ENCODE measurements at places on chromosomes 6 and 20. TPM values are rescaled to one million over a fixed set of nuclear protein-coding genes. Genes with fewer than 3 reads are reported as not detected.

Gene LAMP5
- total RNA-seq = 0.15 TPM

Gene RIPOR2
- 430 TPM for total RNA-seq

Gene MAPK14
- 50.4 TPM for total RNA-seq

GRCh38 chr6:5326022-5326641 is 64.8 kb downstream of the FARS2 start:
- peaks cover 3% of the 10 kb centered on the region for H3K36me3 ChIP-seq
- H3K27ac ChIP-seq = no peak overlapping the region
- H3K4me3 ChIP-seq = no peak overlapping the region
- no peak for DNase-seq
- H3K27me3 ChIP-seq = no peaks in the 10 kb centered on the region
- no peaks in the 10 kb centered on the region for H3K4me1 ChIP-seq

GRCh38 chr20:45156713-45157112 is 18.0 kb upstream of the PI3 start:
- H3K4me3 ChIP-seq = no peak overlapping the region
- H3K36me3 ChIP-seq = no peaks in the 10 kb centered on the region
- no peak for DNase-seq
- H3K4me1 ChIP-seq = no peaks in the 10 kb centered on the region

DNA sequence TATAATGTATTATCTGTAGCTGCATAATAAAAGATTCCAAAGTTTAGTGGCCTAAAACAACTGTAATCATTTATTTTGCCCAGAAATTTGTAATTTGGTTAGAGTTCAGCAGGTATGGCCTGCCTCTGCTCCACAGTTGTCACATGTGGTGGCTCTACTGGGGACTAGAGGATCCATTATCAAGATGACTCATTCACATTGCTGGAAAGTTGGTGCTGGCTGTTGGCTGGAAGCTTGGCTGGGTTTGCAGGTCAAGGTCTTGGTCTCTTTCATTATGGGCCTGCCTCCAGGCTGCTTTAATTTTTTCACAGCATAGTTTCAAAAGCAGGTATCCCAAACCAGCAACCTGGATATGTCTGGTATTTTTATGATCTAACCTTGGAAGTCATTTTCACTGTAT is 17.6 kb downstream of the TRDN start:
- no peak overlapping the region for H3K4me3 ChIP-seq
- no peak for DNase-seq
- no peaks in the 10 kb centered on the region for H3K27me3 ChIP-seq
- no peaks in the 10 kb centered on the region for H3K36me3 ChIP-seq
- H3K27ac ChIP-seq = no peak overlapping the region

All from B cell (primary cell).